Stimulated activated CD8-positive, alpha-beta memory T cell treated with anti-CD3 and anti-CD28 coated beads, Interleukin-7, amount 100 ng/mL, for 1 hour (primary cell): ENCODE measurements at places on chromosomes 12 and 14.

DNA sequence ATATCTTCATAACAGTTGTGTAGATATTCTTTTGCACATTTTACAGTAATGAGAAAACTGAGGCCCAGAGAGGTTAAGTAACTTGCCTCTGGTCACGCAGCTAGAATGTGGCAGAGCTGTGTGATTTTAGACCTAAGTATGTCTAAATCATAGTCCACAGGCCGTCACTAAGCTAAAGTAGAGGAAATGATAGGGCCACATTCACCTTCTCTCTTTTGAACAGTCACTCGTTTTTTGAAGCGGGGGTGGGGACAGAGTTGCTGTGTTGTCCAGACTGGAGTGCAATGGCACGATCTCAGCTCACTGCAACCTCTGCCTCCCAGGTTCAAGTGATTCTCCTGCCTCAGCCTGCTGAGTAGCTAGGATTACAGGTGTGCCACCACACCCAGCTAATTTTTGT, 68.5 kb downstream of the RASSF3 start:
- DNase-seq = no peak

GRCh38 chr12:39807043-39807442, 187.4 kb upstream of the ABCD2 start:
- no peak for DNase-seq

GRCh38 chr14:99508896-99509629, 27.9 kb downstream of the CCNK start:
- no peak for DNase-seq

GRCh38 chr12:122227341-122227740, 1.5 kb upstream of the DIABLO start:
- DNase-seq = peak; percentile 31

GRCh38 chr14:50974118-50974517, 29.8 kb upstream of the PYGL start:
- DNase-seq = no peak

DNA sequence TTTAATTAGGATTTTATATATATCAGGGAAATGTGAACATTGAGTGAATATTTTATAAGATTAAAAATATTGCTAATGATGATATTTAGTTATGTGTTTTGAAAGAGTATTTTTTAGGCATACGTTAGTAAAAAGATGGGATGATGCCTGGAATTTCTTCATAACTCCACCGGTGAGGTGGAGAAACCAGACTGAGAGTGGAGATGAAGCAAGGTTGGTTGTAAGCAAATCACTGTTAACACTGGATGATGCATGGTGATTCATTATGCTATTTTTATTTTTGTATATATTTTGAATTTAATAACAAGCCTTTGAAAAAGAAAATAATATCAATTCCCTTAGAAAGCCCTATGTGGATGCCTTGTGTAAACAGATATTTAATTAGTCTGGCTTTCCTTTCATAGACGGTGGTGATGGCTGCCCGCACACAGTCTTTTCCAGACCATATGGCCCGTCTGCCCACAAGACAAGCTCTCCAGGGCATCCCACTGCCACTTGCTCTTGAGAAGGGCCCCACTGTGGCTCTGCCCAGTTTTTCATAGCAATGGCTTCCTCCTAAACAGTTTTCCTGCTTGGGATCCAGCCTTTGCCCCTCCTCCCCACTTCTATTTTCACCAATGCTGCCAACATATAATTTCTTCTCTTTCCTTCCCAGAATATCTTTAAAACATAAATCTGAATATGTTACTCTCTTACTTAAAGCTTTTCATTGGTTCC, 95.4 kb downstream of the HELB start:
- DNase-seq = no peak

GRCh38 chr14:50985124-50985858, 41.0 kb upstream of the PYGL start:
- DNase-seq = no peak

- no peak for DNase-seq
Measured at GRCh38 chr12:89421092-89421835, 69.0 kb upstream of the DUSP6 start.

- peak; percentile 15 for DNase-seq
Measured at GRCh38 chr14:22070119-22070982, 396.7 kb upstream of the OR4E1 start.

- no peak for DNase-seq
Measured at GRCh38 chr14:29814156-29815015, 113.3 kb downstream of the PRKD1 start.

GRCh38 chr12:58249610-58250009, 308.2 kb downstream of the ATP23 start:
- no peak for DNase-seq

- DNase-seq = peak; percentile 68
Measured at GRCh38 chr12:48852734-48853688, 1.0 kb upstream of the DDX23 start.

DNA sequence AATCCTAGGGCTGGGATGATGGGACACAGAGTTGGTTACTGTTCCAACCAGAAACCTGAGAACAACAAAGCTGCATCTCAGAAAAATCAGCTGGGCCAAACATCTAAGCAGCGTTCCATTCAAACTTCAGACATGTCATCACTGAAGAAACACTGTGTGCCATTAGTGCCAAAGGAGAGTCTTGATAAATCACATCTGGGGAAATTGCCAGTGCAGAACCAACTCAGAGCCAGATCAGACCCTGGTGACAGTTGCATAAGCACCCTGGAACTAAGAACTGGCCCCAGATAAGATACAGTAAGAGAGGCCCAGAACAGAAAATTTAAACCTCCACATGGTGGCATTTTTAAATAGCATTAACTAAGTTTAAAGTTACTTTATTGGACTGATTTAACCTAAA, 482.8 kb downstream of the PRKD1 start:
- no peak for DNase-seq

GRCh38 chr12:57481671-57482070, 2.0 kb upstream of the ARHGAP9 start:
- no peak for DNase-seq

GRCh38 chr12:54631988-54632728, 2.5 kb downstream of the LACRT start:
- no peak for DNase-seq

DNA sequence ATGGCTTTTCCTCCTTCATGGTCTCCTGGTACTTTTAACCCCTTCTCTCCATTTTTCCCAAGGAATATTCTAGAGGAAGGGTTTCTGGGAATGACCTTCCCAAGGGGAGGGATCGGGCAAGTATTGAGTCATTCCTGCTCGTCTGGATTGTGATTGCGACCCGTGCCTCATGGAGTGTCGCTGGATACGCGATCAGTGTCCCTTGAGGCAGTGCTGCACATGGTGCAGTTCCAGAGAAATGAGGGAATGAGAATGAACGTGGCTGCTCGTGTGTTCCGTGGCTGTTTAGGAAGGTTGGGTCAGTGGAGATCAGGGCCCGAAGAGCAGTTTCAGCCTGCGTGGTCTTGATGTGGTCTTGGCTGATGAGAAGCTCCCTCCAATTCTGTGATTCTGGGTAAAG, 234.4 kb downstream of the CACNA1C start:
- DNase-seq = no peak

GRCh38 chr12:16612647-16613046, 6.7 kb upstream of the LMO3 start:
- DNase-seq = no peak

- DNase-seq = no peak
Measured at GRCh38 chr14:95192311-95192710, 35.0 kb upstream of the DICER1 start.

GRCh38 chr12:121222847-121223246, 12.9 kb downstream of the P2RX4 start:
- no peak for DNase-seq

- DNase-seq = no peak
Measured at GRCh38 chr14:89304561-89304960, 112.5 kb downstream of the FOXN3 start.

DNA sequence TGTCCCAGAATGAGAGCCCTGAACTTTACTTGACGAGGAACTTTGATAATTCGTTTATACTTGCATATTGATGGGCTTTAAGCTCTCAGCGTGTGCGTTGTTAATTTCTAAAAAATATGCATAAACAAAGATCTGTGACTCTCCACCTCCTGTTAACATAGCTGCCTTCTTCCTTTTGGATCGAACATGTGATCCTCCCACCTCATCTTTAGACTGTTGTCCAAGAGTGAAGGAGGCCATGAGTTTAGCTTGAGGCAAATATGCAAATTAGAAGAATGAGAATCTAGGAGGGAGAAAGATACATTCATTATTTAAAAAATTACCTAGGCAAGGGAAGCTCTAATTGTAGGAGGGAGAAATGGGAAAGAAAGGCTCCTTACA, 617 bp downstream of the TTC8 start:
- DNase-seq = no peak

DNA sequence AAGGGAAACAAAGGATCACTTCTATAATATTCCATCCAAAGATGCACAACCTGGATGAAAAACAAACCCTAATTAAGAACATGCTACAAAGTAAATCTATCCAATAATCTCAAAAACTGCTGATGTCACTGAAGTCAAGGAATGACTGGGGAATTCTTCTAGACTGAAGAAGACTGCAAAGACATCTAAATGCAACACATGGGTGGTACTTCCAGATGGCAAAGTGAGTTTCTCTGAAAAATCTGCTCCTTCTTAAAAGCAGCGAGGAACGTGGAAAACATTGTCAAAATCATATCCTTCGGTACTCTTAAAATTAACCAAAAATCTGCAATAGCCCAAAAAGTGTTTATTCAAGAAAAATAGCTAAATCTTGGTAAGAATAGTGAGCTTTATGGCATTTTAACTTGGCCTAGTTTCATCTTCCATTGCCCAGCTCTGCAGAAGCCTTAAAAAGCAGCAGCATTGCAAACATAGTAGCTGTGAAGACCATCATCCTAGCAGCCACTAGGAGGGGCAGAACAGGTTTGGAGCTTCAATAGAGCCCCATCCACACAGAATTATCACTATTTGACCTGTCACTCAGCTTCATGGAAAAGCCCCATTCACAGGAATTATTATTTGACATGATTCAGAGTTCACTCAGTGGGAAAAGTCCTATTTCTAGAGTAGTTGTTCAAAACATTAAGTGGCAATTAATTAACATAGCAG, 7.4 kb downstream of the CLEC14A start:
- DNase-seq = no peak

GRCh38 chr14:57161583-57162234, 107.0 kb downstream of the EXOC5 start:
- DNase-seq = no peak
